WTC11 (cell line): ENCODE measurements at places on chromosomes 2 and 18. TPM values are rescaled to one million over a fixed set of nuclear protein-coding genes. Genes with fewer than 3 reads are reported as not detected.

DNA sequence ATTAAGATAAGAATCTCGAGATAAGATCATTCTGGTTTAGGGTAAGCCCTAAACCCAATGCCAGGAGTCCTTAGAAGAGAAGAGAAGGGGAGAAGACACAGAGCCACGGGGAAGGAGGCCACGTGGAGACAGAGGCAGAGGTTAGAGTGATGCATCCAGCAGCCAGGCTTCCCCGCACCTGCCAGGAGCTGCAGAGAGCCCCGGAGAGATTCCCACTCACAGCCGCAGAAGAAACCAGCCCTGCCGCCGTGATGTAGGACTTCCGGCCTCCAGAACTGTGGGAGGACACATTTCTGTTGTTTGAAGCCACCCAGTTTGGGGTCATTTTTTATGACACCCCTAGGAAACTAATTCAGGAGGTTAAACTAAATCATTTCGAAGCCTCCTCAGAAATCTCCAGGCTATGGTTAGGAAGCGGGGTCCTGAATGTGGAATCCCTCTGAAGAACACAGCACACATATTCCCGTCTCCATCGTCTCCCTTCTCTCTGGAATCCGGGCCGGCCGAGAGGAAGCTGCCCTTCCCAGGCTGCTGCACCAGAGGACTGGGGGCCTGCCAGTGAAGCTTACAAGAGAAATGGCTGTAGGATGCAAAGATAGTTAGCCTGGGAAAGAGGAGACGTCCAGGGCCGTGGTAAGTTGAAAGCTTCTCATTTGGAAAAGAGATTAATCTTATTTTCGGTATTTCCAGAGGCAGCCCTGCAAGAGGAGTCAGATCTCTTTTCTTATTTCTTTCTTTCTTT, 156.6 kb downstream of the TWIST2 start:
- no peaks in the 10 kb centered on the region for H3K27me3 ChIP-seq
- peaks cover 9% of the 10 kb centered on the region for H3K4me1 ChIP-seq
- H3K4me3 ChIP-seq = no peak overlapping the region
- H3K36me3 ChIP-seq = no peaks in the 10 kb centered on the region
- no peak for DNase-seq

GRCh38 chr2:96870626-96871255, 861 bp upstream of the SEMA4C start:
- peaks cover 5% of the 10 kb centered on the region for H3K36me3 ChIP-seq
- peak overlapping the region; percentile 76 for H3K4me3 ChIP-seq
- peaks cover 57% of the 10 kb centered on the region for H3K4me1 ChIP-seq
- H3K27me3 ChIP-seq = 0 out of 2 replicates have a peak, but pooled peaks cover 4% of the 10 kb centered on the region
- H3K27ac ChIP-seq = no peak overlapping the region
- no peak for DNase-seq

DNA sequence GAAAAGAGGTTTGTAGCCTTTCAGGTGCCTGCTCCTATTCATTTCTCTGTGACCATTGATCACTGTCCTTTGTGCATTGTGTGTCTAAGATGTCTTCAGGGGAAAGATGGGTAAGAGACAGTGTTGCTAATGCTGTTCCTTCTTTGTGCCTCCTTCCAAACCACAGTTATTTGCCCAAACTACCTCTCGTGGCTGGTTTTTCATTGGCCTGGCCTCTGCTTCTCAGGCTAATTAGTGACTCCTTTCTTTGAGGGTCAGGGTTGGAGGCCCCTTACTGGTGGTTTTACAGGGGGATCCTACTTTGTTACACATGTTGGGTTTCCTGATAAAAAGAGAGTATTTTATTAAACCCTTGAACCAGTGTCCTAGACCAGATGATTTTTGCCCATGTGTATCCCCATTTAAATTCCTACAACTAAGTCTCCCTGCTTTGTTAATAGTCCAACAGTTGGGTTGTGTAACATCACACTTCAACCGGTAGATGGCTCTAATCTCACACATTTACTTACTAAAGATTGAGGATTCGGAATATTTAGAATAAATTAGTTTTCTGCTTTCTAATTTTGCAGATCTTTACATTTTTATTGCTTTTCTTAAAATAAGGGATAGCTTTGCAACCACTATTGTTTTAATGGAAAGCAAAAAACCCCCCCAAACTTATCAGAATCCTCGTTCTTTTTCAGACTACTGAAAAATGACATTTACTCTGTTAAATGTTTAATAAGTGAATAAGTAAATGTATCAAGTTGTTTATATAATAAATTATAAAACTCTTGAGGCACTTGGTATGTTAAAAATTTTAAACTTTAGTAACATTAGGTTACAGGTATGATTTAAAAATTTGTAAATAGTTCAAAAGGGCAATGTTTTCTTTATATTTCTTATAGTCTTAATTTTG, 2.4 kb downstream of the MARS2 start:
- DNase-seq = no peak
- peaks cover 39% of the 10 kb centered on the region for H3K4me1 ChIP-seq
- no peaks in the 10 kb centered on the region for H3K27me3 ChIP-seq
- peak overlapping the region; percentile 70; the same call in 1 of the 2 replicates for H3K27ac ChIP-seq
- peaks cover 23% of the 10 kb centered on the region for H3K36me3 ChIP-seq
- peak overlapping the region; percentile 84 for H3K4me3 ChIP-seq

GRCh38 chr2:11500702-11501303, 33.0 kb upstream of the GREB1 start:
- no peaks in the 10 kb centered on the region for H3K27me3 ChIP-seq
- no peak for DNase-seq
- H3K27ac ChIP-seq = peak overlapping the region; percentile 42
- no peak overlapping the region for H3K4me3 ChIP-seq
- H3K4me1 ChIP-seq = peaks cover 25% of the 10 kb centered on the region

DNA sequence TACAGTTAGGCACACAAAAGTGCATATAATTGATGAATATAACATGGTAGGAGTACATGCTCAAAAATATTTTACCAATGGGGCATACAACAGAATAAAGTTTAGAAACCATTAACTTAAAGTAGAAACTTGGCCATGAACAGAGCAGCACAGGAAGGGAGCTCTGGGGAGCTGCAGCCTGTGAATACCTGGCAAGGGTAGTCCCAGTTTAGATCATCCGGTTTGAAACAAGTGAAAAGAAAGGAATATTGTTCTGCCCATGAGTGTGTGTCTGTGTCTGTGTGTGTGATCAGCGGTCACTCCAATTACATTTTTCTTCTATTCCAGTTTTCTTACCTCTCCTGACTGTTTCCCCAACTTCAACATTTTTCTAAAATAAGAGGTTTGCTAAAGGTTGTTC, 233.0 kb downstream of the ALK start:
- no peak for DNase-seq
- H3K4me3 ChIP-seq = no peak overlapping the region
- H3K27me3 ChIP-seq = no peaks in the 10 kb centered on the region

- H3K27ac ChIP-seq = no peak overlapping the region
- no peaks in the 10 kb centered on the region; the same call in 1 of the 2 replicates for H3K4me1 ChIP-seq
Observed at GRCh38 chr2:15511686-15512085, 49.4 kb downstream of the NBAS start.

DNA sequence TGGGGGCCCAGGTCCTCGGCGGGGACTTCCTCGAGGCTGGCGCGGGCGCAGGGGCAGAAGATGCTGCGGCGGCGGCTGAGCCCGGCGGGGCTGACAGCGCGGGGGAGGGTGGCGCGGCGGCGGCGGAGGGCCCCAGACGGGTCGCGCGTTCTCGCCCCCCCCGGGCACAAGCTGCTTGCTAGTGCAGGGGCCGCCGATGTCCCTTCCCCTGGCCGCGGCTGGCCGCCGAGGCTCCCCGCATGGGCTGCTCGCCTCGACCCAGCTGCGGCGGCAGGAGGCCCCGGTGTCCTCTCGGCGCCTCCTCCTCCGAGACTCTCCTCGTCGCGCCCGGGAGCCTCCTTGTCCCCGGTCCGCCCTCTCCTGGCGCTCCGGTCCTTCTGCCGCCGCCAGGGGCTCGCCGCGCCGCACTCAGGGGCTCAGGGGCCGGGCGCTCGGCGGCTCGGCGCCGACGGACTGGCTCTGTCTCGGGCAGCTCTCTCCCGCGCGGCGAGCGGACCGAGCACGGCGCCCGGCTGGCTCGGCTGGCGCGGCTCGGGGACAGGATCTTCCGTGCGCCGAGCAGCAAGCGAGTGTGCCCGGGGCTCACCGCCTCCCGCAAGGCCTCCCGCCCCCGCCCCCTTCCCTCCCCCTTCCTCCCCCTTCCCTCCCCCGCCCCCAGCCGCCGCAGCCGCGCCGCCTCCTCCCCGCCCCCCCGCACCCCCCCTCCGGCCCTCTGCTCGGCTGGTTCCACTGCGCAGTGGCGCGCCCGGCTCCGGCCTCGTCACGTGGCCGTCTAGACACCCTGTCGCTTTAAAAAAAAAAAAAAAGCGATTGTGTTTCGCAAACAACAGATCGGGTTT, 902 bp upstream of the SMAD7 start:
- peak overlapping the region; percentile 99 for H3K27ac ChIP-seq
- peaks cover 20% of the 10 kb centered on the region for H3K36me3 ChIP-seq
- DNase-seq = peak; percentile 76

DNA sequence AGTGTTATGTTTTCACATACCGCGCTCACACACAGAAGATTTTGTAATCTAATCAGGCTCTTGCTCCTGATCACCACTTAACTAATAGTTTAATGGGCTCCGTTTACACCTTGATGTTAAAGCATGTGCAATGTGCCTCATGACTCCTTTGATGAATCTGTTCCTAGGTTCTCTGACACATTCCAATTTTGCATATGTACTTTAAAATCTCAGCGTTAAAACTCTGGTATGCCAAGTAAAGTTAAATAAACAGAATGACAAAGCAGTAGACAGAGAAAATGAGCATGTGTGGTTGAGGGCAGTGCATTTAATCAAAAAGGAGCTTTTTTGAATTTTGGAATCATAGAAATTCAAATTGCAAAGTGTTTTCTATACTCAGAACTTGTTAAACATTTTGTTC, 96.4 kb downstream of the TCF4 start:
- no peak overlapping the region for H3K4me3 ChIP-seq
- no peak overlapping the region for H3K27ac ChIP-seq
- peaks cover 89% of the 10 kb centered on the region for H3K4me1 ChIP-seq
- H3K27me3 ChIP-seq = no peaks in the 10 kb centered on the region
- no peak for DNase-seq
- no peaks in the 10 kb centered on the region for H3K36me3 ChIP-seq

DNA sequence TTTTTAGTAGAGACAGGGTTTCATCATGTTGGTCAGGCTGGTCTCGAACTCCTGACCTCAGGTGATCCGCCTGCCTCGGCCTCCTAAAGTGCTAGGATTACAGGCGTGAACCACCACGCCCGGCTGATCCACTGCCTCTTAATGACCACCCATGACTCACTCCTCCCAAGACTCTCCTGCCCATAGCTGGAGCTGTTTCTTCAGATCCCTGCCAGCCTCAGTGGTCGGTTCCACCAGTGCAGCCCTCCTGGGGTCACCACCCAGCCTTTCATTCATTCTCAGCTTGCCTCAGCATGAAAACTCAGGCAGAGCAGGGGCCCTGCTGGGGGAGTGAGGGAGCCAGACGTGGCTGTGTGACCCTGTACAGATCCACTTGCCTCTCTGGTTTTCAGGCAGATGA, 12.5 kb downstream of the KCNIP3 start:
- H3K27me3 ChIP-seq = no peaks in the 10 kb centered on the region
- H3K4me1 ChIP-seq = no peaks in the 10 kb centered on the region; the same call in 1 of the 2 replicates
- H3K36me3 ChIP-seq = no peaks in the 10 kb centered on the region
- DNase-seq = no peak

GRCh38 chr18:23115683-23116096, 19.6 kb upstream of the CABLES1 start:
- peaks cover 15% of the 10 kb centered on the region for H3K4me1 ChIP-seq
- DNase-seq = no peak
- no peaks in the 10 kb centered on the region for H3K36me3 ChIP-seq
- peaks cover 10% of the 10 kb centered on the region for H3K27me3 ChIP-seq
- no peak overlapping the region for H3K4me3 ChIP-seq

GRCh38 chr2:185644828-185645227, 93.8 kb upstream of the FSIP2 start:
- peaks cover 12% of the 10 kb centered on the region for H3K4me1 ChIP-seq
- no peak overlapping the region for H3K27ac ChIP-seq
- H3K4me3 ChIP-seq = no peak overlapping the region
- H3K36me3 ChIP-seq = no peaks in the 10 kb centered on the region
- H3K27me3 ChIP-seq = no peaks in the 10 kb centered on the region

DNA sequence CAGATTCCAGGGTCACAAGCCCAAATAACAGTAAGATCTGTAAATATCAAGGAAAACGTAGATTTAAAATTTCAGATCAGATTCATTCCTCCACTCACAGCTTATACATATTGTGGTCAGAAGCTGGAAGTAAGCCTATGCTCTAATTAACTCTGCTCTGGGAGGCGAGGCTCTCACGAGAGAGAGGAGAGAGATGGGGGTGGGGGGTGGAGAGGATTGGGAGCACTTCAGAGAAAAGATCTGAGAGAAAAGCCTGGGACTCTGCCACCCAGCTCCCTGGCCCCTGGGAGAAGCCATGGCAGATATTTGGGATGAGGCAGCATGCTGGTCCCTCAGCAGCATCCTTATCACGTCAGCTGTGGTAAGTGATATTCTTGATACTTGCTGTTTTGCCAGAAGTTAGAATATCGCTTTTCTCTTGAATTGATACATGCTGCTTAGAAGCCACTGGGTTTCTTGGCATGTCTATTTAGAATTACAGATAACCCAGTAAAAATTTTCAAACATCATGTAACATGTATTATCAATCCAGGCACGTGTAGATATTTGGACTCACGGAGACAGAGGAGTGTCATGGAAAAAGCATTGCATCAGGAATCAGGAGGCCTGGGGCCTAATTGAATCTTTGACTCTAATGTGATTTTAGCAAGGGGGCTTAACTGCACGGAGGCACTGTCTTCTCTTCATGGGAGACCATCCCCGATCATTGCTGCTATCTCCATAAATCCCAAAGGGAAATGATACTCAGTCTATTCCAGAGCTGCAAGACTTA, 265.4 kb downstream of the HRH4 start:
- H3K4me3 ChIP-seq = no peak overlapping the region
- no peak overlapping the region for H3K27ac ChIP-seq
- DNase-seq = no peak
- no peaks in the 10 kb centered on the region; the same call in 1 of the 2 replicates for H3K27me3 ChIP-seq
- peaks cover 6% of the 10 kb centered on the region for H3K4me1 ChIP-seq
- no peaks in the 10 kb centered on the region for H3K36me3 ChIP-seq

GRCh38 chr18:11587432-11587831, 22.0 kb upstream of the SLC35G4 start:
- no peak overlapping the region for H3K27ac ChIP-seq
- no peak overlapping the region for H3K4me3 ChIP-seq
- H3K27me3 ChIP-seq = no peaks in the 10 kb centered on the region
- peaks cover 18% of the 10 kb centered on the region for H3K36me3 ChIP-seq

- H3K36me3 ChIP-seq = peaks cover 3% of the 10 kb centered on the region
- no peaks in the 10 kb centered on the region; the same call in 1 of the 2 replicates for H3K27me3 ChIP-seq
- no peak overlapping the region for H3K4me3 ChIP-seq
- H3K27ac ChIP-seq = no peak overlapping the region
- H3K4me1 ChIP-seq = peaks cover 4% of the 10 kb centered on the region
- no peak for DNase-seq
Observed at GRCh38 chr2:72081451-72081850, 66.2 kb downstream of the CYP26B1 start.

SCYGR4 gene
- total RNA-seq = not detected in 3 replicates

ARHGAP15 gene
- total RNA-seq = 0.25 to 0.28 TPM in 2 of 3 replicates, not detected in the other

PSMA8 gene
- not detected in 3 replicates for total RNA-seq

TUBA4B gene
- total RNA-seq = 0.20 TPM in 1 of 3 replicates, not detected in the others

UGT1A1 gene
- 0.11 TPM in 1 of 3 replicates, not detected in the others for total RNA-seq

MDH1B gene
- 1.6 to 1.9 TPM (median 1.6 TPM) in 3 replicates for total RNA-seq

ADD2 gene
- total RNA-seq = 164 to 196 TPM (median 187 TPM) in 3 replicates
